ENCODE measurements at places on chromosomes 5 and 9.

DNA sequence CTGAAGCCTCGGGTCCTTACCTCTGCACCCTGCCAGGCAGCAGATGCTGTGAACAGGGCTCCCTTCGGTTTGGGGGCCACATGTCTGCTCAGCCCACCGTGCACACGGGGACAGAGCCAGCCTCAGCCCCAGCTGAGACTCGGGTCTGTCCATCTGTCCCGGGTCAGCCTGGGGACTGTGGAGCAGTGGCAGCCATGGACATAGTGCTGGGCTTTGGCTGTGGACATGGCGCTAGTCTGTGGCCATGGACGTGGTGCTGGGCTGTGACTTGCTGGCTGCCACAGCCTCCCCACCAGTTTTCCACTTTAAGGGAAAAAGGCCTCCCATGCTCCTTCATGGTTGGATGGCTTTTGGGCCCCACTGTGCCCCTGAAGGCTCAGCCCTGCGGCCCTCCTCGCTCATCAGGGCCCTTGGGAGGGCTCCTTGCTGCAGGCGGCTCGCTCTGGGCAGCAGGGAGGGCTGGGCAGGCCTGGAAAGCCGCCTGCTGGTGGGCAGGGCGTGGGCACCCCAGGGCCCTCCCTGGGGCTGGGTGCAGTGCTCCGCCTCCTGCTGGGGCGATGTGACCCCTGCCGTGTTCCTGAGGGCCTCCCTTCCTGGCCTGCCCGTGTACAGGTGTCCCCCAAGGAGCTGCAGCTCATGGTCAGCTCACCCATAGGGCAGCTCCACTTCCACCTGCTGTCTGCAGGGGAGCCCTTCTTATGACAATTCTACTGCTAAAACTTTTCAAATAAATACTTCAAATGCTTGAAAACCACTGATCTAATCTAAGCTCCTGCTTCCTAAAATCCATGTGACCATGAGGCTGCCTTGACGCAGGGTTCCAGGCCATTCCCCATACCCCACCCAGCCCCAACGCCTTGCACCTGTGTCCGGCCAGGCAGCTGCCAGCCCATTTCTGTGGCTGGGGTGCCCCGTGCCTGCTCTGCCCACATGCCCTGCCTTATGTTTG, 112.1 kb upstream of the LMX1B start:
- no peak for DNase-seq

- no peak for DNase-seq
Observed at GRCh38 chr9:72954431-72955125, 1.7 kb upstream of the ALDH1A1 start.

DNA sequence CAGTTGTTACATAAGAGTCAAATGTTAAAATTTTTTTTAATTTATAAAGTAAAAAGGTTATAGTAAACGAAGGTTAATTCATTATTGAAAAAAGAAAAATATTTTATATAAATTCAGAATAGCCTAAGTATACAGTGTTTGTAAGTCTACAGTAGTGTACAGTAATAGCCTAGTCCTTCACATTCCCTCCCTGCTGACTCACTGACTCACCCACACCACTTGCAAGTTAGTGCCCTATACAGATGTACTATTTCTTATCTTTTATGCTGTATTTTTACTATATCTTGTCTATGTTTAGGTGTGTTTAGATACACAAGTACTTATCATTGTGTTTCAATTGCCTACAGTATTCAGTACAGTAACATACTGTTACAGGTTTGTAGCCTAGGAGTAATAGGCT, 57.6 kb downstream of the MAMDC2 start:
- DNase-seq = no peak

DNA sequence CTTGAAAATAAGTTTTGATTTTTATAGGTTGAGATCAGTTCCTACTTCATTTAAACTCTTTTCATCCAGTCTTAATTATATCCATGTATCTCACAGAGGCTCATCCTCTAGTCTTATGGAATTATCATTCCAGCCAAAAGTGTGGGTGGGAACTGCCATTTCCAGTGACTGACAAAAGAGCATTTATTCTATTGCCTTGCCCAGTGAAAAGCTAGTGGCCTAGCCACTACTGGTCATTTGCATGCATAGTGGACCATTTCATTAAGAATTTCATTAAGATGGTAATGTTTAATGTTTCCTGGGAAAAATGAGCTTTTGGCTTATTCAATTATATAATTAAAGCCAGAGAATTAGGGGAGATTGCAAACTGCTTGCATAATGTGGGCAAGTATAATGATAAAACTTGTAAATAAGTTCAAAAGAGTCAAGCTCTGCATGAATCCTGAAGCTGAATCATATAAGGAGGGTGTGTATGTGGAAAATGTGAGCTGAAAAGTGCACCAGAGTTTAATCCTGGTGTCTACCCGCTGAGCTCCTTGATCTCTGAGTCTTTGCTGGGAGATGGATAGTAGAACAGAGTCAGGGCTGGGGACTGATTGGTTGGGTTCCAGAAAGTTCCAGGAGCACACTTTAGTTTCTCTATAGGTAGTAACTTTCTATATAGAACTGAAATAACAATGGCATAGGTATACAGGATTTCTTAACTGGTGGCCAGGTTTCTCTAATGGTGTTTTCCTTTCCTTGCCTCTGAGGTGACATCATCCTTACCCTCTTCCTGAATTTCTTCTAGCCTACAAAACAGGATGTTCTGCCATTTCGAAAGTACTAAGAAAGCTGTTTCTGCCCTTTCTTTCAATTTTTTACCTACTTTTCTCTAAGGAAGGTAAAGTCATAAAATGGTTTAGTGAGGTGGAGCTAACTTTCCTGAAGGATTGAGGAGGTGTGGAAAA, 78.5 kb downstream of the KIF4B start:
- no peak for DNase-seq

DNA sequence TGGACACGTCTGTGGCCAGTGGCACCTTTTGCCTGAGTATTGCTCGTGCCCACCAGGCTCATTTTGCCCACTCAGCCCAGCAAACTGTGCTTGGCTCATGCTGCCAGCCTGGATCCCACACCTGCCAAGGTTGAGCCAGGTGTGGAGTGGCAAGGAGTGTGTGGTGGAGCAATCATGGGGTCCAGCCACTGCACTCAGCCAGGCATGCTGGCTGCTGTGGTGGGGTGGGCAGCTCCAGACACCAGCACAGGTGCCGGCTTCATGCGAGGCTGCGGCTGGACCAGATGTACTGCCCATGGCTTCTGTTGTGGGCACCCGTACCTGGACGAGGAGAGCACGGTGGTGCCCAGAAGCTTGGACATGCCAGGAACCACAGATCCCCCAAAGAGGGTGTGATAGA, 364.1 kb downstream of the TMEM38B start:
- DNase-seq = no peak

GRCh38 chr9:111069183-111069582, 30.9 kb upstream of the LPAR1 start:
- no peak for DNase-seq

DNA sequence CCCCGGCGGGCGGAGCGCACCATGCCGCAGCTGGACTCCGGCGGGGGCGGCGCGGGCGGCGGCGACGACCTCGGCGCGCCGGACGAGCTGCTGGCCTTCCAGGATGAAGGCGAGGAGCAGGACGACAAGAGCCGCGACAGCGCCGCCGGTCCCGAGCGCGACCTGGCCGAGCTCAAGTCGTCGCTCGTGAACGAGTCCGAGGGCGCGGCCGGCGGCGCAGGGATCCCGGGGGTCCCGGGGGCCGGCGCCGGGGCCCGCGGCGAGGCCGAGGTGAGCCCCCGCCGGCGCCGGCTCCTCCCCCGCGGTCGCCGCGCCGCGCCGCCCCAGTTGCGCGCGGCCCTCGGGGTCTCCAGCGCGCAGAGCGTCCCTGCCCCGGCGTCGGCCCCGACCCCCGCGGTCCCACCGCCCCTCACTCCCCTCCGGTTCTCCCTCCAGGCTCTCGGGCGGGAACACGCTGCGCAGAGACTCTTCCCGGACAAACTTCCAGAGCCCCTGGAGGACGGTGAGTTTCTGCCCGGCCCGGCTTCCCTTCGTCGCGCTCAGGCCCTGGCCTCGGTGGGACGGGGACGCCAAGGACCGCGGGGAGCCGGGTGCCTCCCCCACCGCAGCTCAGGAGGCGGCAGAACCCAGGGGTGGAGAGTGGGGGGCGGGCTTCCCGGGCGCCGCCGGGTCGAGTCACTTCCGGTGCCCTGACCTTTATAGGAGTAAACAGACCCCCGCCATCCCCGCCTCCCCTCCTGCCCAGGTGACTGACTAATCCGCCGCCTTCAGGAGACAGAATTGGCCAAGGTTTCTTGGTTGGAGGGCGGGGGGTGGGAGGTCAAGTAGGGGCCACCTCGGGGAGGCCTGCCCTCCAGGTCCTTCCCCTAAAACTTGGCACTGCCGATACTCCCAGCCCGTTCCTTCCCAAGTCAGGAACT, 665 bp downstream of the TCF7 start:
- no peak for DNase-seq

- DNase-seq = no peak
Observed at GRCh38 chr5:111995701-111996100, 238.7 kb upstream of the NREP start.

DNA sequence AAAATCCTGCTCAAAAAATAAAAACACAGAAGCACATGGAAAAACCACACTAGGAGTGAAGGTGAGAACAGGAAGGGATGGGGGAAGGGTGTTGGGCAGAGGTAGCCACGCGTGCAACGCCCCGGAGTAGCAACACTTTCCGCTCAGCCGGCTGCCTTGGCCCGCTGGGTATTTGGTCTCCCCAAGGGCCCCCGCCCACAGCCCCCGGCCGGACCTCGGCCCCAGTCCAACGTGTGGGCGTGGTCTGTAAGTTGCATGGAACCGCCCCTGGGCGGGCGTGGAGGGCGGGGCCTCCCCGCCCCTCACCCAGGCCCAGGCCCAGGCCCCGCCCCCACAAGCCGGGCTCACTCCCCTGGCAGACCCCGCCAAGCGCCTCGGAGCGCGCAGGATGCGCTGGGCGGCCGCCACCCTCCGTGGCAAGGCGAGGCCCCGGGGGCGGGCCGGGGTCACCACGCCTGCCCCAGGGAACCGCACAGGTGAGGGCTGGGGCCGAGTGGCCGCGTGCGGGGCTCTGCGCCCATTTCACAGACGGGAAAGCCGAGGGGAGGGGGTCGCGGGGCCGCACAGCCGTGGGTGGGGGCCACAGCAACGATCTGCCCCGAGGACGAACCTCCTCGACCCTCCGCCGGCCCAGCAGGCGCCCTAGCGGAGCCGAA, at the start of gene SUSD3:
Gene SUSD3 (plus strand): TSS at position 347 of the 656 bp plus-strand sequence. CDS start 42 bp downstream, at position 389.
- DNase-seq = no peak

DNA sequence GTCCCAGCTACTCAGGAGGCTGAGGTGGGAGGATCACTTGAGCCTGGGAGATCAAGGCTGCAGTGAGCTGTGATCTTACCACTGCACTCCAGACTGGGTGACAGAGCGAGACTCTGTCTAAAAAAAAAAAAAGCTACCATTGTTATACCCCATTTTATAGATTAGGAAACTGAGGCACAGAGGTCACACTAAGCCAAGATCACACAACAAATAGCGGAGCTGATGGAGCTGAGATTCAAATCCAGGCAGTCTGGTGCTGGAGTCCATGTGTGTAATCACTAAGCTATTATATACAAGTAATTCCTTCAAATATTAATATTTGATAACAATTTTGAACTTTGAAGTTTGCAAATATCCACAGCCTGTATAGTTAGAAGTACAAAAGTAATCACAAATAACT, 6.0 kb upstream of the SLC12A2 start:
- no peak for DNase-seq

- no peak for DNase-seq
Observed at GRCh38 chr5:88404405-88404804, 135.8 kb upstream of the TMEM161B start.

- DNase-seq = no peak
Observed at GRCh38 chr9:5796298-5796697, 36.6 kb downstream of the ERMP1 start.

DNA sequence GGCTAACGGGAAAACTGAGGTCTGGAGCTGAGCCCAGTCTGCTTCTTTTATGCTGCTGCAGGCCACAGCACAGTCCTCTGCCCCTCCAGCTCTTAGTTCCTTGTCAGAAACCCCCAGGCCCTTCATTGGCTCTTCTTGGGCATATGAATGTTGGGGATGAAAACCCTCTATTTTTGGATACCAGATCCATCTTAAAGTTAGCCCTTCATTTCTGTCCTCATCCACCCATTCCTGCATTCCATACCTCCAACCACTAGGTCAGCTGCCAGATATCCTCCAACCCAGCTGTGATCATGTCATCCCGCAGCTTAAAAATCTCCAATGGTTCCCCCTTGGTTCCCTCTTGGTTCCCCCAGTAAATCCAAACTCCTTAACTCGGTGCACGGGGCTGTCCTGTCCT, 1.8 kb upstream of the SLC25A51 start:
- DNase-seq = no peak

GRCh38 chr5:154435226-154435625, 10.6 kb upstream of the SAP30L start:
- DNase-seq = no peak

DNA sequence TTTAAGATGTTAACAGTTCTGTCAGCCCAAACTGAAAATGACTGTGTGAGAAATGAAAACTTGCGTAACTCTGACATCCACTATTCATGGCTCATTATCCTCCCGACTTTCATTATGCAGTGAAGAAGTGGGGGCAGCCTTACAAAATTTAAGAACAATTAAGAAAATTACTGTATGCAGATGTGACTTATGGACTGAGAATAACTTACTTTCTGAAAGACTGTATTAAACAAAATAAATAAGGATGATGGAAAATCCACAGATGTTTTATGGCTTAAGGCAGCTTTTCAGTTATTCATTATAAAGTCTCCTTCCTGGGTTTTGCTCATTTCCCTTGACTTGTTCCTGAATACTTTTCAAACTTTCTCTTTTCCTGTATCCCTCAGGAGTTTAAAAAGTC, 55.2 kb downstream of the GRIN3A start:
- no peak for DNase-seq

DNA sequence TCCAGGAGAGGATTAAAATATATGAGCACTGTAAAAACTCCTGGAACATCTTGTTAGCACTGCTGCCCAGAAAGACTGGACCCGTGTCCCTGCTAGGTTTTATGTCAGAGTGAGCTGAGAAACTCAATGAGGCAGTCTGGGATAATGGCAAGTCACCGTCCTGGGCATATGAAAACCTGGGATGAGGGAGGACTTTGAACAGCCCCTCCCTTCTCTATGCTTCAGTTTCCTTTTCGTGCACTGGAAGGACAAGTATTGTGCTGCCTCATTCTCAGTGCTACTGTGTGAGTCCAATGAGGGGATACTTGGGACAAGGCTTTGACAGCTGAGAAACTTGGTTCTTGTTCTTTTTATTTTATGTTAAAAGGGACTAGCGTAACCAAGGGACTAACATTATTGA, 143.0 kb upstream of the SHB start:
- no peak for DNase-seq

GRCh38 chr9:87678650-87679355, 47.1 kb upstream of the CTSL start:
- no peak for DNase-seq

GRCh38 chr5:39360471-39361111, 3.7 kb downstream of the C9 start:
- DNase-seq = no peak

GRCh38 chr5:163448491-163448890, 11.1 kb downstream of the CCNG1 start:
- no peak for DNase-seq

DNA sequence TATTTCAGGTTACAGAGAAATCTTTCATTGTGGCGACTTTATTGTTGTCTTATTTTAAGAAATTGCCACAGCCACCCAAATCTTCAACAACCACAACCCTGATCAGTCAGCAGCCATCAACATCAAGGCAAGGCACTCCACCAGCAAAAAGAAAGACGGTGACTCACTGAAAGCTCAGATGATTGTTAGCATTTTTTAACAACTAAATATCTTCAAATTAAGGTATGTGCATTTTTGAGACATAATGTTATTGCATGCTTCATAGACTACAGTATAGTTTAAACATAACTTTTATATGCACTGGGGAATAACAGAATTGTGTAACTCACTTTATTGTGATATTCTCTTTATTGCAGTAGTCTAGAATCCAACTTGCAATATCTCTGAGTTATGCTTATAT, 263.4 kb downstream of the TMEM232 start:
- no peak for DNase-seq
